ENCODE measurements at places on chromosomes 4 and X.

DNA sequence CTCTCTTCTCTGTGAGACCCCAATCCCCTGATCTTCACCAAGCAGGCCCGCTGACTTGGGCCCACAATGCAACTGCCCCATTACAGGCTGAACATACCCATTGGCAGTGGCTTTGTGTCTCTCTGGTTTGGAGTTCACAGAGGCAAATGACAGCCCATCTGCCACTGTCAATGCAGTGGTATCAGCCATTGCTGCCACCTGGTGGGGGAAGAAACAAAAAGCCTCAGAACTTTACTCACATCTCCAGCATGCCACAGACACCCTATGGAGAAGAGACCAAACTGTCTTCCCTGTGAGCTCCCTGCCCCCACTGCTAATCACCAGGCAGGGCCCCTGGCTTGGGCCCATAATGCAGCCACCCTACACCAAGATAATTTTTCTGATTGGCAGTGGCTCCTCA, 729.3 kb upstream of the ACTRT1 start:
- peak; percentile 13 for DNase-seq

DNA sequence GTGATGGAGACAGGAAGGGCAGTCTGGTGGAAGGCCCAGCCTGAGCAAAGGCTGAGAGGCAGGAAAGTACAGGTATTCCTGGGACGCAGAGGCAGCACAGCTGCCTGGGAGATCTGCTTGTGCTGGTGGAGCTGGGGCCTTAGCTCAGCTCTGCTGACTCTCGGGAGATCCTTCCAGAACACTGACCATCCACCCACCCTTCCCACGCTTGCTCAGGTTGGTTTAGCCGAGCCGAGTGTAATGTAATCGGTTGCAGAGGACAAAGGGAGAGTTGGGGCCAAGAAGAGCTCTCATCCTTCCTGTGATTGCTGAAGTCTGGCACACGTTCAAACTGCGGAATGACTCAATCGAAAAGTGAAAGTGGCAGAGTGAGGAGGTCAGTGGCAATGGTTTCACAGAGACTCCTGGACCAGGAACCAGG, 43.1 kb upstream of the GPR78 start:
- peak; percentile 88 for DNase-seq

DNA sequence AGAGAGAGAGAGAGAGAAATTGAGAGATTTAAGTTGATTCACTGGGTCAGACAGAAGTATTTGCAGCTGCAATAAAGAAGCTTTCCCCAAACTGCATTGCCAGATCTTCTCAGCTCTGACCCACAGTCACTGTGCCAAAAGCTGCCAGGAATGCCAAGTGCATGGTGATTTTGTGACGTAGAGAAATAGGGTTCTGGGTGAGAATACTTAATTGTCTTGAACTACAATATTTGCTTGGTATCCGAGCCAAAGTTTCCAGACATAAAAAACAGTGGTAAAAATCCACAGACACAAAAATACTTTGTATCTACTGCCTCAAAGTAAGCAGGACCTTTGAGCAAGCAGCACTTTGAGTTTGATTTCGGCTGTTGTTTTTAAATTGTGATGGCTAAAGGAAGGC, 331.1 kb downstream of the GRID2 start:
- no peak for DNase-seq

- no peak for DNase-seq
These were observed 17.3 kb downstream of the FNIP2 start for GRCh38 chr4:158786121-158786601.

- peak; percentile 46 for DNase-seq
These were observed 31.2 kb downstream of the PJA1 start for GRCh38 chrX:69133921-69134542.

DNA sequence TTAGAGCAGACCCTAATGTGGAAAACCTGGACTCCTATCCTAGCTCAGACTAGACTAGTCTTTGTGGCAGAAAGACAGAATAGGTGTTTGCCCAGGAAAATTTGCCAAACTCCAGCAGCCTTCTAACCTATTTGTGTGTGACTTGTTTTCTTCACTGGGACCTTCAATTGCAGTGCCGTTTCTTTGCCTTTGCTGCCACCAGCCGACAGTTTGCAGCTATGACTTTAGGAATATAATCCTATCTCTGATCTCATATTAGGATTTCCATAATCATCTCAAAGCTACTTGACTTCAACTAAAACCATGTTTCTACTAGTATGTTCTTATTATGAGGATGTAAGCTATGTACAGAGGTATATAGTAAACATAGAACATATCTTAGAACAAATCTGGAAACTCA, 60.2 kb upstream of the PGAM4 start:
- peak; percentile 17 for DNase-seq

DNA sequence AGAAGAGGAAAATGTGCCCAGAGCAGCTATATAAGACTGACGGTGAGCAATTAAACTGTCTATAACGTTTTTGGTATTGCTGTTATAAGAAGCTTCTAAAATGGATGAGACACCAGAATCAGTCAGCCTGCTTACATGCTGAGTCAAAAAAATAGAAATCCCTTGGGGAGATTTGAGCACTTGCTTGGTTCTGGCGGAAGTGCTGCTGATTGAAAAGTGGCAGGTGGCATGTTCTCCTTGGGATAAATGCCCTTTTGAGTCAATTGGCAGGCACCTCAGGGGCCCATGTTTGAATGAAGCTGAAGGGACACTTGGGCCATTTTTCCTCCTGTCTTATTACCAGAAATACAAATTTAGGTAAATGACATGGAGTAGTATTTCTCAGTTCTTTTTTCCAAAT, 148.7 kb downstream of the PTCHD1 start:
- DNase-seq: no peak

DNA sequence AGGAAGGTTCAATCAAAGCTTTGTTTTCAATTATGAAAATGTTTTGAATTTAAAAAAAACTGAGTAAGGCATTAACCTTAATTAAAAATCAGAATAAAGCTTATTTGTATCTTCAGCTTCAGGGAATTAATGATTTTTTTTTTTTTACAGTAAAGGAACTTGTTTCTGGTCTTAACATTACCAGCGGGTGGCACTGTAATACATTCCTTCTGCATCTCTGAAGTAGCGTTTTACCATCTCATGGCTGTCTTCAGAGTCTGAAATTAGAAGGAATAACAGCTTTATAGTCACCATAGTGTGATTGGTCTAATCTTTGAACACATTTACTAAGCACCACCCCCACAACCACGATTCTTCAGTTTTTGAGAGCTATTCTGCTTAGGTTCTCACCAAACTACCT, 102.6 kb downstream of the IL1RAPL2 start:
- peak; percentile 1 for DNase-seq

DNA sequence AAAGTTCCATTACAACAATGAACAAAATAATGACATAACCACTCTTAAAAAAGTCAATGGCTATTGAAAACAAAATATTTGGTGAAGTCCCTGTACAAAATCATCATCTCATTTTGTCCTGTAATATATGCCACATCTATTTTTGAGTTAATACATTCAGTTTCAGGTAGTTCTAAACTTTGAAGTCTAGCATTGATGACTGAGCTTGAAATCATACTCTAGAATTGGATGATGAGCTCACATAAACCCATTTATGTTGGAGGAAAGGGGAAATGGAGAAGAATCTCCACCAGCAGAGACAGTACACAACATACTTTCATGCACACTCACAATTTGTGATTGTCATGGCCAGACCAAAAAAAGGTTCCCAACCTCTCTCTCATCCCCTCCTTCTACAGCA, 371.1 kb upstream of the NR3C2 start:
- DNase-seq: no peak

DNA sequence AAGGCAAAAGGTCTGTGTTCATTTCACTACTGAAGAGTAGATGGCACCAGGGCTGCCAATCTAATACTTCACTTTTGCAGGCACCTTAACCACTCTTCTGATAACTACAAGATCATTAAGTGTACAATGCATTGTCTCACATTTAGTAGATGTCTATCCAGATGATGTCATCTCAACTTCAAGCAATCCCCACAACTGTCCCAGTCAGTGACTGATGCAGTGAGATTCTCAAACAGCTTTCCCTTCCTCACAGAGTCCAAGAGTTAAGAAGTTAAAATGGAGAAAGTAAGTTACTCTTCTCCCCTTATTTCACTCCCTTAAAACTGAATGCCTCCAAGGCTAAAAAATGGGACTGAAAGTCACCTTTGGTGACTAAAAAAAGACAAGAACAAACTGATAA, 10.7 kb downstream of the AP1S2 start:
- no peak for DNase-seq

GRCh38 chr4:152673489-152673888, 6.3 kb downstream of the TMEM154 start:
- no peak for DNase-seq

GRCh38 chrX:109818976-109819375, 85.9 kb upstream of the ACSL4 start:
- no peak for DNase-seq

DNA sequence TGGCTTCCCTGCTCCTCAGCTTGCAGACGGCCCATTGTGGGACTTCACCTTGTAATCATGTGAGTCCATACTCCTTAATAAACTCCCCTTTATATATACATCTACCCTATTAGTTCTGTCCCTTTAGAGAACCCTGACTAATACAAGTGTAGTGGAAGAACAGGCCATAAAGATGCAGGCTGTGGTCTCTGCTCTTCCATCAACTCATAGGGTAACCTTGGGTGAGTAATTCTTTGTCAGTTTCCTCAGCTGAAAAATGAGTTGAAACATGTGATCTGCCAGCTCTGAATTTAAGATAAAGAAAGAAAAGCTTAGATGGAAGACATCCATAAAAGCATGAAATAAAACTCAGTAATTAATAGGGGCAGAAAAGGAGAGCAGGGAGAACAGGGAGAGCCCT, 103.6 kb downstream of the ENOX2 start:
- DNase-seq: peak; percentile 3

DNA sequence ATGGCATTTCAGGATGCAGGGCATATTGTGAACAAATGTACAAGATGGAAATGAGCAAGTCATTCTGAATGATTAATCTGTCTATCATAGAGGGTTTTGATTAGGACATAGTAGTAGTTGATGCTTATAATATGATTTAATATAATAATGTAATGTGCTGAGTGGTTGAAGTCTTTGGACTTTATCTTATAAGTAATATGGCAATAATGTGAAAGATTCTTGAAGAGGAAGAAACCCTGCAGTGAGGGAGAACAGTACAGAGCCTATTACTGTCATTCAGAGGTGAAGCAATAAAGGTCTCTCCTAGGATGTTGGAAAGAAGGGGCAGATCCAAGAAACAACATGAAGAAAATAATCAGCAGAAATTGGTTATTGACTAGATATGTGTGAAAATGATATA, 16.6 kb downstream of the NFKB1 start:
- no peak for DNase-seq

DNA sequence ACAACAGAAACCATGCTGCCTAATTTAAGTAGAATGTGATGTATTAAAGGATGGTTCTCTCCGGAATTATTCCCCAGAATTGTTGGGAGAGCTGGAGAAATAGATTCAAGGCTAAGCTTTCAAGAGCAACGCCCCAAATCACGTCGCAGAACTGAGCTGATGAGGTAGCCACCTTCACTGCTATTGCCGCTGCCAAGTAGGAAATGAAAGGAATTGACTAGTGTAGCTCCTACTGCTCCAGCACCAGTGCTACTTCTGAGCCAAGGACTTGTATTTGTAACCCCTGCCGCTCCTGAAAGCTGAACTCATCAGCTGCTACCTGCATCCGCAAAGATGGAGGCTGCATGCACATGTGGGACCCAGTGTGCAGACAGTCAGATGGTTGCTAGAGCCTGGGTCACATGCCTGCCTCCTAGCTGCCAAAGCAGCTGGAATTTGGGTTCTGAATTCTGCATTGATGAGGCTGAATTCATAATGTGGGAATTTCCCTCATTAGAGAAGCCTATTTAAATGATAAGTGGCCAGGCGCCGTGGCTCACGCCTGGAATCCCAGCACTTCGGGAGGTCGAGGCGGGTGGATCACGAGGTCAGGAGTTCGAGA, 173.9 kb downstream of the PDGFRA start:
- no peak for DNase-seq

DNA sequence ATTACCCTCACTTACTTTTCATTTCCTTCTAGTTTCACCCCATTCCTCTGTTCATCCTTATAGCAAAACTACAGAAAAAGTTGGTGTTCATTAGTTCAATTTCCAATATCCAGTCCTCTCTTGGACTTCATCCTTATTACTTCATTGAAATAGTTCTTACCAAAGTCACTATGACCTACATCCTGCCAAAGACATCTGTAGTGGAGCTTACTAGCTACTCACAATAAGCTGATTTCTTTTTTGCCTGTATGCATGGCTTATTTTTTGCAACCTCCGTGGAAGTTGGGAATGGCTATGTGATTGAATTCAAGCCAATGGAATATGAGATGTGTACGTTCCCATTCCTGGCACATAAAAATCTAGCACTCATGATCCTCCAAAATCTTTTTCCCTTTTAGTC, 4.6 kb upstream of the CDKL2 start:
- peak; percentile 2 for DNase-seq

DNA sequence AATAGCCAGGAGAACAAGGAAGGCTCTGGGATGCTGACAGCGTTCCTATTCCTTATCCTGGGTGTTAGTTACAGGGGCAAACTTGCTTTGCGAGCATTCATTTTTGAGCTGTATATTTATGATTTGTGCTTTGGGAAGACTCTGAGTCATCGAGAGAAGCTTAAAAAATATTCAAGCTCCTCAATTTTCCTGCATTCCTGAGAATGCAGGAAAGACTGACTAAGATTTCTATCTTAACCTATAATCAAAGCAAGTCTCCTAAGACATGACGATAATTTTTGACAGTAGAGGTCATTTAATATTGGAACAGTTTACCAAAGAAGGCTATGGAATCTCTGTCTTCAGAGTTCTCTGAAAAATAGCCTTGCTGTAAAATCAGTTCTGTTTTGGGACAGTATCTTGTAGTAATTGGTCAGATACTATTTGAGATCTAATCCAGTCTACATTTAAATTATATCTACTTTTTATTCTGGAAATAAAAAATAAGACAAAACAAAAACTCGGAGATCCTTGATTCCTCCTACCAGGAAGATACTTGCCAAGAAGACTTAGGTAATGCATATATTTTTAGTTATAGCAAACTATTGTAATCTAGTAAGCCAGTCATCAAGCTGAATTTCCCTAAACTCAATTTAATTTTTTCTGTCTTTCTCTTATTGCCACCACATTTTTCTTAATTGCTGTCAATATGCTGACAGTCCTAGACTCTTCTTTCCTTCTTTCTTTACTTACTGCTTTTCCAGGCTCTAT, 31.7 kb downstream of the BBS12 start:
- peak; percentile 93 for DNase-seq

- no peak for DNase-seq
These were observed 167.5 kb downstream of the PRKX start for GRCh38 chrX:3545901-3546300.

DNA sequence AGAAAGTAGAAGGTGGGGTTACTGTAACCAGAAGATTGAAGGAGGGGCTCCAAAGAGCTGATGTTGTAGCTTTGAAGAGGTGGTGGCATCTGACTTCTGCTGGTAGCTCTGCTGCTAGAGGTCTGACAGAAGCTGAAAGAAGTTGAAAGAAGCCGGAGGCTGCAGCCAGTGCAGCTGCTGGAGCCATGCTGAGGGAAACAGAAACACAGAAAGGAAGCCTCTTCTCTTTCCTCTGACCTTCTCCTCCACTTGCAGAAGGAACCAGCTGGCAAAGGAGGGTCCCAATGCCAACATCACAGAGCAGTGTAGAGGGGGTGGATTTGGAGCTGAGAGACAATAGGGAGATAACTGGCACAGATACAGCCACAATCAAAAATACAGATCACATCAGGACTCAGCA, 89.3 kb upstream of the HHIP start:
- no peak for DNase-seq
